Activated naive CD8-positive, alpha-beta T cell treated with anti-CD3 and anti-CD28 coated beads, Interleukin-2, amount 10 ng/mL, durations not matched to agents 7 days and 5 days (primary cell): ENCODE measurements at places on chromosomes 11 and 22.

GRCh38 chr11:15977116-15977515, 379.2 kb downstream of the SOX6 start:
- no peak for DNase-seq
- no peaks in the 10 kb centered on the region for H3K36me3 ChIP-seq
- no peak overlapping the region for H3K27ac ChIP-seq
- H3K4me3 ChIP-seq, result no peak overlapping the region
- H3K4me1 ChIP-seq, result no peaks in the 10 kb centered on the region

- DNase-seq, result no peak
- no peak overlapping the region for H3K4me3 ChIP-seq
- H3K36me3 ChIP-seq, result peaks cover 22% of the 10 kb centered on the region
- H3K4me1 ChIP-seq, result peaks cover 13% of the 10 kb centered on the region
- no peak overlapping the region for H3K27ac ChIP-seq
Observed at GRCh38 chr11:65187971-65188461, 6.3 kb downstream of the CAPN1 start.

- no peaks in the 10 kb centered on the region for H3K4me1 ChIP-seq
- H3K27me3 ChIP-seq, result no peaks in the 10 kb centered on the region
- H3K27ac ChIP-seq, result no peak overlapping the region
- peaks cover 44% of the 10 kb centered on the region for H3K36me3 ChIP-seq
- DNase-seq, result no peak
Observed at GRCh38 chr11:2489083-2489482, 44.3 kb downstream of the KCNQ1 start.

DNA sequence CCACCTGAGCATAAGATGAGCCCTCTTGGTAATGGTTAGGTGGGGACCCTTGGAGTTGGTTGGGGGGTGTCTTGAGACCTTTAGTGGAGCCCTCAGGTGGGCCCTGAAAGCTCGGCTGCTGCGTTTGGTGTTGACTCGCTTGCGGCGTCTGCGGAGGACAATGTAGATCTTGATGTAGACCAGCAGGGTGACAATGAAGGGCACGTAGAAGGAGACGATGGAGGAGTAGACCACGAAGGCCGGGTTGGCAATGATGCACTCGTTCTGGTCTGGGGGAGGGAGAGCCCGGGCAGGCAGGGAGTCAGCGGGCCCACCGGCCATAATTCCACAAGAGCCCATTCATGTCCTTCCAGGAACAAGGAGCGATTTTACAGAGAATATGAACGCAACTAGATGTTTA, 27.8 kb downstream of the ANKK1 start:
- H3K27me3 ChIP-seq, result peaks cover 4% of the 10 kb centered on the region
- no peak overlapping the region for H3K27ac ChIP-seq
- peaks cover 1% of the 10 kb centered on the region for H3K4me1 ChIP-seq
- H3K36me3 ChIP-seq, result no peaks in the 10 kb centered on the region
- no peak overlapping the region for H3K4me3 ChIP-seq

DNA sequence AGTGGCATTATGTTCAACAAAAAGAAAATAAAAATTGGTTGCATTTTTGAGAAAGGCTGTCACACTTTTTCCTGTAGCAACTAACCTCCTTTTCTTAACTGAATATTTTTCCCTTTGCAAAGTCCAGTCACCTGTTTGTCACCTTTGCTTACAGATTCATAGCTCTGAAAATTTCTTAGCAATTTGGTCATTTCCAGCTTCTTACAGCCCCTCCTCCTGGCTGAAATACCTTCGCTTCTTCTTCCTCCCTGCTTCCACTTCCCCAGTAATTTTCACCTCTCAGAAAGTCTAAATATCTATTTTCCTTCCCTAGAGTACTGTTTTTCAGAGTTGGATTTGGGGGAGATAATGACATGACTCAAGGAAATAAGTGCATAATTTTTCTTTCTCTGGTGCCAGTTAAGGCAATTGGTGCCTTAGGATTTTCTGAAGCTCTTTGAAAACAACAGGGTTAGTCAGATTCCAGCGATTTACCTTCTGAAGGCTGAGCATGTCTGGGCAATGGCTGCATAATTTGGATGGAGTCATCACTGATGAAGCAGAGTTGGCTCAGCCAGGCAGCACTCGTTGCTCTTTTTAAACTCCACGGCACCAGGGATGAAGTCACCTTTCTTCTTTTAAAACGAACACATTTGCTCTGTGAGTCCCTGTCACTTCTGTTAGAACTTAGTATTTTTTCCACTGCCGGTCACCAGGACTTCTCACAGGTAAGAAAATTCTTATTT, 62.1 kb upstream of the AMOTL1 start:
- H3K36me3 ChIP-seq, result no peaks in the 10 kb centered on the region
- DNase-seq, result no peak
- H3K4me1 ChIP-seq, result no peaks in the 10 kb centered on the region
- H3K27me3 ChIP-seq, result peaks cover 26% of the 10 kb centered on the region
- no peak overlapping the region for H3K27ac ChIP-seq

GRCh38 chr11:69089258-69089657, 40.5 kb downstream of the TPCN2 start:
- H3K27me3 ChIP-seq, result no peaks in the 10 kb centered on the region
- H3K27ac ChIP-seq, result no peak overlapping the region
- H3K36me3 ChIP-seq, result peaks cover 6% of the 10 kb centered on the region

- H3K27me3 ChIP-seq, result no peaks in the 10 kb centered on the region
- peaks cover 78% of the 10 kb centered on the region for H3K4me1 ChIP-seq
- DNase-seq, result peak; percentile 68
- H3K36me3 ChIP-seq, result peaks cover 14% of the 10 kb centered on the region
Observed at GRCh38 chr11:61026121-61027031, 54.9 kb downstream of the CD6 start.

DNA sequence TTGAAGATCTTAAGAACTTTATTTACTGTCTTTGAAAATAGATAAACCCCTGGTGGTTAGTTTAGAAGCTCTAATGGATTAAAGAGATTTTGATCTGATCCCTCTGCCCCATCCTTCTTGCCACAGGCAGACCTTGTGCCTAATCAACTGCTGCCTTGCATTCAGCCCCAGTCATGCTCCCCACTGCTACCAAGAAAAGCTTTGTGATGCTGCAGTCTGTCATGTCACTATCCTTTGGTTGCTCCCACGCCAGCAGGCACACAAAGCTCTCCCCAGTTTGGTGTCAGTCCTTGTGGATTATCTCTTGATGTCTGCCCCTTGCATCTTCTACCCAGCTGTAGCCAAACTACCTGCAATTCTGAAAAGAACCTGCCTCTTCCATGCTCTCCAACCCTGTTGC, 112.2 kb downstream of the MTNR1B start:
- H3K27ac ChIP-seq, result no peak overlapping the region
- H3K36me3 ChIP-seq, result peaks cover 1% of the 10 kb centered on the region
- no peak overlapping the region for H3K4me3 ChIP-seq
- peaks cover 2% of the 10 kb centered on the region for H3K4me1 ChIP-seq

- H3K27me3 ChIP-seq, result no peaks in the 10 kb centered on the region
- no peaks in the 10 kb centered on the region for H3K36me3 ChIP-seq
- no peak for DNase-seq
- H3K4me3 ChIP-seq, result no peak overlapping the region
- peaks cover 1% of the 10 kb centered on the region for H3K4me1 ChIP-seq
- H3K27ac ChIP-seq, result no peak overlapping the region
Observed at GRCh38 chr11:17905477-17905876, 107.4 kb downstream of the SERGEF start.

DNA sequence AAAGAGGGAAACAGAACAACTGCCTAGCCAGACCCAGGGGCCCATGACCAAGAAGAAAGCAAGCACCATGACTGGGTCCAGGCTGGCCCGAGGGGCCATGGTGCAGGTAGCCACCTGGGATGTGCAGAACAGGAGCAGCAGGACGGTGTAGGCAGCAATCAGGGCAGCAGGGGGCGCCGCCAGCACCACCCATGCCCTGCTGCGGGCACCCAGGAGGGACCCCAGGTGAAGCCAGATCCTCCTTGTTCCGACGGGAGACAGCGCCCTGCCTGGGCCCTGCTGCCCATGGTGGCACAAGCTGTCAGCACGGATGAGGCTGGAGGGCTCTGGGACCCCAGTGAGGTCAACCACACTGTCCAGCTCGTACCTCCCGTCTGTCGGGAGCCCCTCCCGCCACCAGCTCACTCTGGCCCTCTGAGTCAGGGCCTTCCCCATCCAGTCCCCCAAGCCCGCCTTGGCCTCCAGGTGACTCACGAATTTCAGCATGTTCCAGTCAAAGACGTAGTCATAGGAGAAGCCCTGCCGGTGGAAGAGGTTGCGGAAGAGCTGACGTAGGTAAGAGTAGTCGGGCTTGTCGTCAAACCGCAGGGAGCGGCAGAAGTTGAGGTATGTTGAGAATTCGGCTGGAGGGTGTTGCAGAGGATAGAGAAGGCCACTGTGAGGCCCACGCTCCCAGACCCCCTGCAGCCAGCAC, 18.8 kb downstream of the CSNK1E start:
- H3K4me3 ChIP-seq, result no peak overlapping the region
- H3K36me3 ChIP-seq, result peaks cover 2% of the 10 kb centered on the region
- no peaks in the 10 kb centered on the region for H3K4me1 ChIP-seq
- H3K27ac ChIP-seq, result no peak overlapping the region
- DNase-seq, result peak; percentile 60
- no peaks in the 10 kb centered on the region for H3K27me3 ChIP-seq

GRCh38 chr22:49462795-49463194, 364.9 kb downstream of the BRD1 start:
- no peak for DNase-seq
- H3K27me3 ChIP-seq, result no peaks in the 10 kb centered on the region
- H3K36me3 ChIP-seq, result no peaks in the 10 kb centered on the region
- H3K4me3 ChIP-seq, result no peak overlapping the region
- H3K4me1 ChIP-seq, result no peaks in the 10 kb centered on the region
- H3K27ac ChIP-seq, result no peak overlapping the region

GRCh38 chr11:12538889-12539421, 135.3 kb upstream of the TEAD1 start:
- peaks cover 10% of the 10 kb centered on the region for H3K27me3 ChIP-seq
- no peaks in the 10 kb centered on the region for H3K4me1 ChIP-seq
- H3K27ac ChIP-seq, result no peak overlapping the region
- no peak for DNase-seq
- H3K36me3 ChIP-seq, result no peaks in the 10 kb centered on the region

- DNase-seq, result peak; percentile 21
- H3K4me1 ChIP-seq, result no peaks in the 10 kb centered on the region
- no peaks in the 10 kb centered on the region for H3K36me3 ChIP-seq
- H3K27me3 ChIP-seq, result peaks cover 36% of the 10 kb centered on the region
- H3K27ac ChIP-seq, result no peak overlapping the region
Observed at GRCh38 chr22:22893891-22894739, 6.5 kb downstream of the IGLL5 start.

DNA sequence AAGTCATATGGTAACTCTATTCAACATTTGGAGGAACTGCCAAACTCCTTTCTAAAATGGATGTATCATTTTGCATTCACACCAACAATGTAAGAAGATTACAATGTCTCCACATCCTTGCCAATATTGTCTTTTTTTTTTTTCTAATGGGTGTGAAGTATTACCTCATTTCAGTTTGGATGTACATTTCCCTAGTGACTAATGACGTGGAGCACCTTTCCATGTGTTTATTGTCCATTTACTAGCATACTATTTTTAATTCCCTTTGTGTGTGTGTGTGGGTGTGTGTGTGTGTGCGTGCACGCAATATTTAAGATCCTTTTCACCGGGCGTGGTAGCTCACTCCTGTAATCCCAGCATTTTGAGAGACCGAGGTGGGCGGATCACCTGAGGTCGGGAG, 62.7 kb downstream of the APOL3 start:
- H3K36me3 ChIP-seq, result no peaks in the 10 kb centered on the region
- no peak overlapping the region for H3K27ac ChIP-seq
- H3K4me3 ChIP-seq, result no peak overlapping the region
- H3K4me1 ChIP-seq, result no peaks in the 10 kb centered on the region

GRCh38 chr11:108897071-108897481, 232.2 kb downstream of the DDX10 start:
- DNase-seq, result no peak
- no peaks in the 10 kb centered on the region for H3K27me3 ChIP-seq
- no peak overlapping the region for H3K27ac ChIP-seq
- peaks cover 26% of the 10 kb centered on the region for H3K36me3 ChIP-seq
- H3K4me1 ChIP-seq, result peaks cover 8% of the 10 kb centered on the region

GRCh38 chr22:38485783-38486182, 17.9 kb downstream of the KDELR3 start:
- no peak overlapping the region for H3K4me3 ChIP-seq
- DNase-seq, result no peak
- peaks cover 63% of the 10 kb centered on the region for H3K36me3 ChIP-seq

DNA sequence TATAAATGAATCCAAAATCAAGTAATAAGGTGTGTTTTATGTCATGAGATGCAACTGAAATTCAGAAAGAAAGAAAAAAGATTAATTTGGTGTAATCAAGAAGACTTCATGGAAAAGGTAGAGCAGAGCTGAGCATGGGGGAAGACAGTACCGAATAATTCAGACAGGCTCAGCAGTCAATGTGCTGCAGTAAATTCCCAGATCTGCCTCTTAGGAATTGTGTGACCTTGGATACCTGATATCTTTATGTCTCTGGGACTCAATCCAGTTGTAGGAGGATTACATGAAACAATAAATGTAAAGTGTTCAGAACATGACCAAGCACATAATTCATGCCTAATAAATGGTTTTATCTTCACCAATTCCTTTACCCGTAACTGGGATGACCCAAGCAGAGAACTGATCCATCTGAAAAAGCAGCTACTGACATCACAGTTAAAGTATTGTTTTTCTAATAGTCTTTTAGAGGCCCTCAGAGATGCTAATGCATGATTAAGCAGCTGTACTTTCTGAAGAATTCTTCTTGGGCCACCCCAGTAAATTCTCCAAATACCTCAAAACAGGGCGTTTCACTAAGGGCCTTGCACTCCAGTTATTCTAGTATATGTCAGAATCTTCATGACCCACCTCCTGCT, 7.8 kb downstream of the MS4A12 start:
- peaks cover 3% of the 10 kb centered on the region for H3K36me3 ChIP-seq
- H3K4me3 ChIP-seq, result no peak overlapping the region
- no peak overlapping the region for H3K27ac ChIP-seq
- H3K4me1 ChIP-seq, result peaks cover 17% of the 10 kb centered on the region
- no peak for DNase-seq
- H3K27me3 ChIP-seq, result peaks cover 76% of the 10 kb centered on the region

DNA sequence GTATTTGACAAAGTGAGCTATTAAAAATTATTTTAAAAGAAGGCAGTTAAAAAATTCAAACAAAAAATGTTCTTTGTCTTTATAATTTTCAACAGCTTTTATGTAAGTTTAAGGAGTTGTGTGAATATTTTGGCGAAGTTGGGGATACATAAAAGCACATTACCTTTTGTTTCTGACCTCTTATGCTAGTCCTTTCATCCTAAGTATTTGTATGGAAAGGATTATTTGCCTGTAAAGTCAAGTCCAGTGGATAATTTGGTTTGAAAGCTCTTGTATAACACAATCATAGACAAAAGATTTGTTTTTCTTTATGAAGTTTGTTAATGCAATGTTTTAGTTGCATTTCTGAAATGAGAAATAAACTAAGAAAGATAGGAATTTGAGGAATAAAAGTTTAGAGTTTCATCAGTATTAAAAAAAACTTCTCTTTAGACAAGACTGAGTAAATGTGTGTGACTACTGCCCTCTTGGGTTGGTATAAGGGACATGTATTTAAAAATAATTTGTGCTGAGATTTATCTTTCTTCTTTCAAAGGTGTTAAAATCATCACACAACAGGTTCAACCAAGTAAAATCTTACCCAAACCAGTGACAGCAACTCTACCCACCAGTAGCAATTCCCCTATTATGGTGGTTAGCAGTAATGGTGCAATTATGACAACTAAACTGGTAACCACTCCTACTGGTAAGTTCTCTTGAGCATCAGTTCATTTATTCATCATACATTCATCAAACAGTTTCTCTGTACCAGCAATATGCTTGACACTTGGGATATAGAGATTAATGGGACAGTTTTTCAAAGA, 68.2 kb downstream of the EMSY start:
- H3K4me3 ChIP-seq, result no peak overlapping the region
- no peak for DNase-seq
- no peak overlapping the region for H3K27ac ChIP-seq
- peaks cover 3% of the 10 kb centered on the region for H3K4me1 ChIP-seq
- H3K36me3 ChIP-seq, result peaks cover 4% of the 10 kb centered on the region

GRCh38 chr11:68099057-68099456, 22.1 kb downstream of the CHKA start:
- H3K36me3 ChIP-seq, result peaks cover 1% of the 10 kb centered on the region
- H3K27ac ChIP-seq, result peak overlapping the region; percentile 84
- H3K27me3 ChIP-seq, result no peaks in the 10 kb centered on the region
